ENCODE measurements at places on chromosomes 5 and 9. TPM values are rescaled to one million over a fixed set of nuclear protein-coding genes. Genes with fewer than 3 reads are reported as not detected.

GRCh38 chr9:134617836-134618162 lies 23.8 kb upstream of the COL5A1 start:
- no peaks in the 10 kb centered on the region for H3K27me3 ChIP-seq
- no peak for DNase-seq
- H3K27ac ChIP-seq, result no peak overlapping the region
- H3K4me1 ChIP-seq, result no peaks in the 10 kb centered on the region

- H3K36me3 ChIP-seq, result no peaks in the 10 kb centered on the region
- H3K4me3 ChIP-seq, result no peak overlapping the region
- no peak overlapping the region for H3K27ac ChIP-seq
- H3K4me1 ChIP-seq, result no peaks in the 10 kb centered on the region
These were observed 112.8 kb upstream of the ICE1 start for GRCh38 chr5:5309645-5310044.

DNA sequence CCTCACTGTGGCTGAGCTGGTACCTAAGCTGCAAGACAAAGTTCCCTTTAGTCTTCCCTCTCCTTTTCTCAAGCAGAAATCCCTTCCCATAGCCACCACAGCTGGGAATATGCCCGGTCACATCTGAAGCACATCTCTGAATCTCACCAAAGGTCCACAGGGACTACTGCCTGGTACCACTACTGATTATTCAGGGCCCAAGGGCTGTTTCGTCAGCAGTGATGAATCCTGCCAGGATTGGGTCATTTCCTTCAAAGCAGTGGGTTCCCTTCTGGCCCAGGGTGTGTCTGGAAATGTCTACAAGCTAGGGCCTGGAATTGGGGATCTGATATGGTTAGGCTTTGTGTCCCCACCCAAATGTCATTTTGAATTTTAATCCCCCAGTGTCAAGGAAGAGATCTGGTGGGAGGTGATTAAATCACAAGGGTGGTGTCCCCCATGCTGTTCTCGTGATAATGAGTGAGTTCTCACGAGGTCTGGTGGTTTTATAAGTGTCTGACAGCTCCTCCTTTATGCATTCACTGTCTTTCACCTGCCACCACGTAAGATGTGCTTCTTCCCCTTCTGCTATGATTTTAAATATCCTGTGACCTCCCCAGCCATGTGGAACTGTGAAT lies 83.2 kb upstream of the FST start:
- DNase-seq, result no peak
- no peaks in the 10 kb centered on the region for H3K27me3 ChIP-seq
- H3K36me3 ChIP-seq, result no peaks in the 10 kb centered on the region
- H3K4me1 ChIP-seq, result no peaks in the 10 kb centered on the region

- no peak overlapping the region for H3K27ac ChIP-seq
- no peaks in the 10 kb centered on the region for H3K4me1 ChIP-seq
- no peak overlapping the region for H3K4me3 ChIP-seq
- H3K36me3 ChIP-seq, result no peaks in the 10 kb centered on the region
- DNase-seq, result no peak
These were observed 471.1 kb upstream of the MPDZ start for GRCh38 chr9:13750639-13751038.

- H3K27me3 ChIP-seq, result peaks cover 5% of the 10 kb centered on the region
- no peak for DNase-seq
- H3K4me1 ChIP-seq, result peaks cover 17% of the 10 kb centered on the region
- H3K4me3 ChIP-seq, result no peak overlapping the region
These were observed 123.9 kb upstream of the ABCA1 start for GRCh38 chr9:105051897-105052296.

DNA sequence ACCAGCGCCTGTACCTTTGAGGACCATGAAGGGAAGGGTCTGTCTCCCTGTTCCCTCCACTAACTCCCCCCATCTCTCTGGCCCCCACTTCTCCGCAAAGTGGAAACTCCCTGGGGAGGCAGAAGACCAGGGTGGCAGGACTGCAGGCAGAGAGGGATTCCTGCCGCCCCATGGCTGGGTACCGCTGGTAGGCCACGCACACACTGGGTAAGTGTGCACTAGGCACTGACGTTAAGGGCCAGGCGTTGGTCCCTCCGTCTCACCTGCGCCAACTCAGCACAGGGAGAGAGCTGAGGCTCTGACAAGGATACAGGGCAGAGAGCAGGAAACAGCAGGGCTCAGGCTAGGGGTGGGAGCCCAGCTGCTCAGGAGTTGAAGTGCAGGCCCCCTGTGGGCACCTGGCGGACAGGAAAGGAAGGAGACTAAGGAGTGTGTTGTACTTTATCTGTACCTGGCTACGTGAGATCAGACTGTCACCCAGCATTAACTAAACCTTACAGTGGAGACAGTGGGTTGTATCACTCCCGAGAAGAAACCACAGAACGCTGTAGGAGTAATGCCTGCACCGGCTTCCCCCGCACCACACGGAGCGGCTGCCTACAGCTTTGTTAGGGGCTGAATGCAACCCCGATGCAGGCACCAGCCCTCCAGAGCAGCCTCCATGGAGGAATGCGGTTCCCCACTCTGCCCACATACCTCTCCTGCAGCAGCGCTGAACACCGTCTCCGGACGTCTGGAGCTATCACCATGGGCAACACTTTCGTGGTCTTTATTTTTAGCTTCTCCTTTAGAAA lies 34.2 kb upstream of the CLPTM1L start:
- H3K27me3 ChIP-seq, result peaks cover 23% of the 10 kb centered on the region
- no peak for DNase-seq
- H3K4me1 ChIP-seq, result peaks cover 23% of the 10 kb centered on the region

DNA sequence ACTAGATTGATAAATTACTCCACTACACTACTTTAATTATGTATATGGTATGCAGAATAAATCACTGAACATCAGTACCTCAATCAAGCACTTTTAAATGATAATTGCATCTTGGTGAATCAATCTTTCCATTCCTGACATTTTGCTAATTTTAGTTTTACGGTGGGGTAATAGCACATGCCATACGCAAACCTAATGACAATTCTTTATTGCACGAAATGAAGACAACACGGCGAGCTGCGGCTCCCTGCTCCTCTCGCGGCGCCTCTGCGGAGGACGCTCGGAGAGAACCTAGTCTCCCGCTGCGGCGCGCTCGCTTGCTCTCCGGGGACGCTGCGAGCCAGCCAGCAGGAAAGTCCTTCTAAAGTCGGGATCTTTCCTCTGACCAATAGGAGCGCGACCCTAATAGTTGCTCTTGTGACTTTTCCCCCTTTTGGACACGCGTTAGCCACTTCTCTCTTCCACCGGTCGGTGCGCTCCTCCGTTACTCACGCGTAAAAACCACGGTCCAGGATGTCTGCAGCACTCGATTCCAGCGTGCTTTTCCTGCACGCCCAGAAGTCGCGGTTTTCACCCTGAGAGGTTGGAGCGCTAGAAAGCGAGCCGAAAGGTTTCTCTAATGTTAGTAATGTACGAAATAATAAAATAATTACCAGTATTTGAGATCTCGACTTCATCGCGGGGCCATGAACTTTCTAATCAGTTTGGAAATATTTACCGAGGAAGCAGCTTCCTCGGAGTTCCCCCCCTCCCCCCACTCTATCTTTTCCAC lies 1.0 kb upstream of the MEF2C start:
- no peak for DNase-seq
- peaks cover 10% of the 10 kb centered on the region for H3K4me1 ChIP-seq
- H3K27me3 ChIP-seq, result no peaks in the 10 kb centered on the region
- H3K4me3 ChIP-seq, result peak overlapping the region; percentile 94
- no peaks in the 10 kb centered on the region for H3K36me3 ChIP-seq

GRCh38 chr5:179124273-179124852 lies 64.2 kb downstream of the ZNF354C start:
- no peaks in the 10 kb centered on the region for H3K36me3 ChIP-seq
- H3K27ac ChIP-seq, result no peak overlapping the region
- no peaks in the 10 kb centered on the region for H3K4me1 ChIP-seq
- peaks cover 11% of the 10 kb centered on the region for H3K27me3 ChIP-seq

DNA sequence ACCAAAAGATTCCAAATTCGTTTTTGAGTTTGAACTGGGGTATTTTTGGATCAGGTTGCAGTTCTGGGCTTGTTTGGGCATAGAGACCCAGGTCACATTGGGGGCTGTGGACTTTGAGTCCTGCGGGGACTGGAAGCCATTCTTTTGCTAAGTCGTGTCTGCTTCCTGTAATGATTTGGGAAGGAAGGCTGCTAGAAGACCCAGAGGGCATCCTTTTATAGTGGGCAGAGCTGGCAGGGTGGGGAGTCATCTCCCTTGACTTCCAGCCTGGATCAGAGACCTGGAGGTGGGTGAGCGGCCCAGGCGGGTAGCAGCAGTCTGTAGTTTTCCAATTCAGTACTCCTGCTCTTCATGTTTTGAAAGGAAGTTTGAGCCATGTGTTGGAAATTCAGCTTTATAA lies 11.3 kb downstream of the ZNF618 start:
- H3K4me3 ChIP-seq, result no peak overlapping the region
- no peaks in the 10 kb centered on the region for H3K4me1 ChIP-seq
- no peak for DNase-seq

- DNase-seq, result no peak
- no peaks in the 10 kb centered on the region for H3K36me3 ChIP-seq
- H3K4me1 ChIP-seq, result no peaks in the 10 kb centered on the region
- no peak overlapping the region for H3K4me3 ChIP-seq
- H3K27me3 ChIP-seq, result no peaks in the 10 kb centered on the region
These were observed 134.5 kb downstream of the NFIB start for GRCh38 chr9:14179449-14179848.

DNA sequence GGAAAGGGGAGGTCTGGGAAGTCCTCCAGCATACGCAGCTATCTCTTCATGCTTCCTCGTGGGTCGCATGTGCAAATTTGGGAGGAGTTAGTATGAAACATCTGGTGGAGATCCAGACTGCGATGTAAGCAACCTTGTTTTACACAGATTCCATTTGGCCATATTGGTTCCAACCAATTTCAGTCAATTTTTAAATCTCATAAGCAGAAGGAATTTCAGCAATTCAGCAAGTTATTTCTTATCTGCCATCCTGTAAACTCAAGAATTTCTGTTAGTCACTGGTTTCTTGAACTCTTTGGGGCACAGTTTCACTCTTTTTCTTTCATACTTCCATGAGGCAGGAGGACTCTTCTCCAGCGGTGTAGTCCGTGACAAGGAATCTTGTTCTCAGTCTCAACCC lies 130.4 kb upstream of the CLINT1 start:
- H3K27me3 ChIP-seq, result no peaks in the 10 kb centered on the region
- H3K27ac ChIP-seq, result no peak overlapping the region
- no peaks in the 10 kb centered on the region for H3K36me3 ChIP-seq
- DNase-seq, result no peak
- peaks cover 5% of the 10 kb centered on the region for H3K4me1 ChIP-seq

- no peaks in the 10 kb centered on the region for H3K36me3 ChIP-seq
- no peak overlapping the region for H3K27ac ChIP-seq
- H3K4me1 ChIP-seq, result no peaks in the 10 kb centered on the region
- no peak for DNase-seq
- no peak overlapping the region for H3K4me3 ChIP-seq
These were observed 140.8 kb downstream of the CEMIP2 start for GRCh38 chr9:71627537-71627936.

GRCh38 chr9:95874303-95874988 lies 1.0 kb upstream of the ERCC6L2 start:
- no peaks in the 10 kb centered on the region for H3K27me3 ChIP-seq
- no peak for DNase-seq
- peaks cover 3% of the 10 kb centered on the region for H3K36me3 ChIP-seq
- H3K4me3 ChIP-seq, result no peak overlapping the region
- H3K27ac ChIP-seq, result no peak overlapping the region

DNA sequence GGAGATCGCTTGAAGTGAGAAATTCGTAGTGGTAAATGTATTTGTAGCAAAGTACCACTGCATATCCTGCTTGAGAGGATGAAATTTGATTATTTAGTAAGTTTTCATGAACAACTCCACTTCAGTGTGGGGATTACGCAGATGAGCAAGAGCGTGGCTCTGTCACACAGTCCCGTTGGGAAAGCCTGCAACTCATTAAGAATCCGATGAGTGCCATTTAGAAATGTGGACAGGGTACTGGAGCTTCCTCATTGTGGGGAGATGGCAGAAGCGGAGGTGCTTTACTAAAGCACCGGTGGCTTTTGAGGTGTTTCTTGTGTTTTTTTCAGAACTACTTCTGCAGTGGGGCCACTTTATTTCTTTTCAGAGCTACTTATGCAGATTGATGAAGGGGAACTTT lies 1.4 kb downstream of the TJP2 start:
- no peak for DNase-seq
- H3K36me3 ChIP-seq, result no peaks in the 10 kb centered on the region
- peaks cover 15% of the 10 kb centered on the region for H3K4me1 ChIP-seq
- no peak overlapping the region for H3K27ac ChIP-seq

DNA sequence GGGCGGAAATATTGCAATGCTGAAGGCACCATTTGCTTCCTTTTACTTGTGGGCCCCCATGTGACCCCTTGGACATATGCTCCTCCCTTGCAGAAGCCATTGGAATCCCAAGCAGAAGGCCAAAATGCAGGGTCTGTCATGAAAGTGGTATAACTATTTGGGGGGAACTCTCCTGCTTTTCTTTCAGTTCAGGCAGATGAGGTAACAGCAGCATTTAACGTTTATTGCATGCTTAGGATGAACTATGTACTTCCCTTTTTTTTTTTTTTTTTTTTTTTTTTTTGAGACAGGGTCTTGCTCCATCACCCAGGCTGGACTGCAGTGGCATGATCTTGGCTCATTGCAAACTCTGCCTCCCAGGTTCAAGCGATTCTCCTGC lies 7.8 kb downstream of the FOXI1 start:
- no peaks in the 10 kb centered on the region for H3K36me3 ChIP-seq
- H3K27me3 ChIP-seq, result no peaks in the 10 kb centered on the region
- no peak overlapping the region for H3K4me3 ChIP-seq
- H3K4me1 ChIP-seq, result no peaks in the 10 kb centered on the region

PLPP7 gene
- not detected for total RNA-seq

PCDHGA6 gene
- 0.64 TPM for total RNA-seq

BTNL3 gene
- not detected for total RNA-seq

C9orf85 gene
- total RNA-seq, result 9.1 TPM

SLC2A8 gene
- total RNA-seq, result 1.4 TPM

FRRS1L gene
- not detected for total RNA-seq

BTNL8 gene
- not detected for total RNA-seq

CD274 gene
- 7.2 TPM for total RNA-seq

EXOSC3 gene
- total RNA-seq, result 59.2 TPM

ENTPD2 gene
- total RNA-seq, result not detected

CCNI2 gene
- 11.0 TPM for total RNA-seq

Measured in T-cell (primary cell).